Left ventricle myocardium inferior (tissue), 1 donor: ENCODE measurements at places on chromosomes 5 and 9. TPM values are rescaled to one million over a fixed set of nuclear protein-coding genes. Genes with fewer than 3 reads are reported as not detected.

KLF4 gene
- total RNA-seq, result 28.0 TPM

ZNF454 gene
- total RNA-seq, result 2.6 TPM

SPATA31A5 gene
- not detected for total RNA-seq

SPATA31A1 gene
- total RNA-seq, result not detected

SLCO4C1 gene
- total RNA-seq, result 0.22 TPM

DDX4 gene
- total RNA-seq, result not detected

C5orf58 gene
- total RNA-seq, result 1.0 TPM

TMEM174 gene
- total RNA-seq, result not detected

MARCOL gene
- total RNA-seq, result not detected

SMIM33 gene
- total RNA-seq, result not detected

DNA sequence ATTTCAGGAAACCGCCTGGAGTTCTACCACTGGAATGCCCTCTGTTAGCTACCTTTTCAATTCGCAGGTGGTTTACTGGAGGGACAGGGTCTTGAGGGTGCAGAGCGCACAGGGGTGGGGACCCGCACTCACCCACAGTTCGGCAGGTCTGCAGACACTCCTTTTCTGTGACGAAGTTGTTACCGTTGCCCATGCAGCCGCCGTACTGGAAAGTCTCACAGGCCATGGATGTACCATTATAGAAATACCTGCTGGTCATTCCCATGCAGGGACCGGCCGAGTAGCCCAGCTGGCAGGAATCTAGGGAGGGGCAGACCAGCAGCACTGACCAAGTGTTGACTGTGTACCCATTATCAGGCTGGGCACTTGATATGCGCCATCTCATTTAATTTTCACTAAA is 16.8 kb downstream of the AMBP start:
- no peak for DNase-seq

DNA sequence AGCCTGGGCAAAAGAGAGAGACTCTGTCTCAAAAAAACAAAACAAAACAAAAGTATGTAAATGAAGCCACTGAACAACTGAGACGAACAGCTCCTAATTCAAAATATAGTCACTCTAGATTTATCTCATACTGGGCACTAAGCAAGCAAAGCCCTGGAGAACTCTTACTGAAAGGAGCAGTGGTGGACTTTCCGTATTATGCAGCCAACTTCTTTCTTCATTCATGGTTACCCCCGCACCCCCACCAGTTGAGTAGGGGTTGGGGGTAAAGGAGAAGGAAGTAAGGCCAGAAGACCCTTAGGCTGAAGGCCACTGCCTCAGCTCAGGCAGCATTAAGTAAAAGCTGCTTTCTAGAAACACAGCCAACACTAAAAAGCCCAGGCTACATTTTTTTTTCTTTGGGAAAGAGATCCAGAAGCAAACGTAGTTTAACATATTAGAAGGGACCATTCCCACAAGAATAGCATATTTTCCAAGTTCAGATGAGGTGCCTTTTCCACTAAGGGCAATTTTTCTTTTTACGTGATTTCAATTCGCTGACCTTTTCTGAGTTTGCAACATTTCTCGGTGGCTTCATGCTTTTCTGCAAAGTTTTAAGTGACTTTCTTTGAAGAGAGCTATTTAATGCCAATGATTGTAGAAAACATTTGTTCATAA is 55.3 kb downstream of the MAPKAP1 start:
- DNase-seq, result no peak

DNA sequence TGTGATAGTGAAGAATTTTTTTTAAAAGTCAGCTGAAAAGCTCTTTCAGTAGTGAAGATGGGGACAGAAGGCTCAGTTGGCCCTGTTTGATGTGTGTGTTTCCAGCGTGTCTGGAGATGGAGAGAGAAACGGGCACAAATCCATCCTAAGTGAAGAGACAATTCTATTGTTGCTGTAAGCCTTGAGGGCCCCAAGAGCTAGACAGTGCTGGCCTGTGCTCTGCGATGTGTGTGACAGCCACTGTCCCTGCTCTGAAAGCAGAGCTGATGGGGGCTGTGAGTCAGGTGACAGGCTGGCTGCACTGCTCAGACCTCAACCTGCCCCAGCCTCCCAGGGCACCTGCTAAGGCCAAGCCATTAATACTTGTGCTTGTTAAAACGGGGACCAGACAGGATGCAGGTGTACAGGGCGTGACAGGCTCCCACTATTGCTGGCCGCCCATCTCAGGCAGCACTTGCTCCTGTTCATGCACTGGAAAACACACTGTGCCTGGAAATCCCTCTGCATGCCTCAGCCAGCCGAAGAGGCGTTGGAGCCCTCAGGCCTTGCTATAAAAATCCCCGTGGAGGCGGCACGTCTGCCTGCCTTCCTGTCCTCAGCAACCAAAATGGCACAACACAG is 44.6 kb upstream of the SEMA4D start:
- no peak for DNase-seq

DNA sequence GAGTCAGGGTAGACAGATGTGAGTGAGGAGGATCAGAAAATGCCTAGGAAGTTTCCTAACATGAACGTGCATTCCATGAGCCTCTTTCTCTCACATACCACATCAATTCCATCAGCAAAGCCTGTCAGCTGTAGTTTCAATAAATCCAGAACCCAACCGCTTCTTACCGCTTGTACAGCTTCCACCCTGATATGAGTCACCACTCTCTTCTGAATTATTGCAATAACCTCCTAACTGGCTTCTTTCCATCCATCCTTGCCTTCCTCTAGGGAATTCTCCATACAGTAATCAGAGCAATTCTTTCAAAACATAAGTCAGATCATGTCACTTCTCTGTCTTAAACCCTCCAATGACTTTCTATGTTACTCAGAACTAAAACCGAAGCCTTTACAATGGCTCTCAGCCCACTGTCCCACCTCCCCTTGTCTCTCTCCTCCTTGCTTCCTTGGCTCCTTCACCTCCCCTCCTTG is 8.1 kb upstream of the RAD23B start:
- no peak for DNase-seq

DNA sequence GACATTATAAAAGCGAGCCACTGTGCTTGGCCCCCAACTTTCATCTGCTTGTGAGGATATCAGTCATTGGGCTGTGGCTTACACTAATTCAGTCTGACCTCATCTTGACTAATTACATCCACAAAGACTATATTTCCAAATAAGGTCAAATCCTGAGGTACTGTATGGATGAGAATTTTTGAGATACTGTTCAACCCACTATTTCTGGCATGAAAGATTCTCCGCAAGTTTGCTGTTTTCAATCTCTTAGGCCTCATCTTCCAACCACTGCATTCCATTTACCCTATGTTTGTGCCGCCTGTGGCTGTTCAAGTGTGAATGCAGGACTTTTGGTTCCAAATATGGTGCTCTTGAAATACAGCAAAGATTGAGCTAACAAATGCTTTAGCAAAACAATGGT is 400.9 kb upstream of the SGCD start:
- no peak for DNase-seq

- DNase-seq, result no peak
These were observed 147.0 kb downstream of the GLIS3 start for GRCh38 chr9:4152876-4153275.

DNA sequence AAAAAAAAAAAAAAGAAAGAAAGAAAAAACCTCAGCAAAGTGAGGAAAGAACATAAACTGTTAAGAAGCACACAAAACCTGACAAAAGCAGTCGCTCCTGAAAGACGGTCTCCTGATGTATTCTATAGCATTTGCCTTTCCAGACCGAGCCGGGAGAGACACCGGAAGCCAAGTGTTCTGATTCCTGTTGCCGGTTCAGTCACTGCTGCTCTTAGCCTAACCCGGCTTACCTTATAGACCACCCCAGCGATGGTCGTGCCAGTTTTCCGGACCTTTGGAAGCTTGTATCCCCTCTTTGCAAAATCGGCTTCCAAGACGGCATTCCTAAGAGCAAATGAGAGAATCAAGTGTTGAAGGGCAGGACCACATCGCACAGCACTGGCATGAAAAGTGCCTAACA is 630 bp downstream of the PSMB7 start:
- no peak for DNase-seq

GRCh38 chr9:84123648-84124406 is 143.2 kb downstream of the RMI1 start:
- no peak for DNase-seq

GRCh38 chr5:83026516-83026915 is 50.7 kb downstream of the TMEM167A start:
- no peak for DNase-seq

GRCh38 chr9:77291714-77292113 is 114.4 kb downstream of the VPS13A start:
- no peak for DNase-seq

DNA sequence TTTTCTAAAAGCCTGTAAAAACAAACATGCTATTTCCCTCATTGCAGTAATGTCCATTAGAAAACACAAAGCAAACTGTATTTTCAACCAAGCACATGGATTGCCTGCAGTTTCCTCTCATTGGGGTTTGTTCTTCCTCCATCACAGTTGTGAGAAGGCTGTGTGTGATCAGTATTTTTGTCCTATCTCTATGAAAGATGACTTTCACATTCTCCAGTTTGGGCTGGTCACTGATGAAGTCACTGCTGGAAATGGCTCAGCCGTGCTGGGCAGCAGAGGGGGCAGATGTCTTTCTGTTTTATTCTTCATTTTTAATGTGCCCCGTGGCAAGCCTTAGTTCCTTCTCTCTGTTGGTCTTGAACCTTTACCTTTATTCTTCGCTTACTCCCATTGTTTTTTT is 288.9 kb upstream of the MPDZ start:
- no peak for DNase-seq

DNA sequence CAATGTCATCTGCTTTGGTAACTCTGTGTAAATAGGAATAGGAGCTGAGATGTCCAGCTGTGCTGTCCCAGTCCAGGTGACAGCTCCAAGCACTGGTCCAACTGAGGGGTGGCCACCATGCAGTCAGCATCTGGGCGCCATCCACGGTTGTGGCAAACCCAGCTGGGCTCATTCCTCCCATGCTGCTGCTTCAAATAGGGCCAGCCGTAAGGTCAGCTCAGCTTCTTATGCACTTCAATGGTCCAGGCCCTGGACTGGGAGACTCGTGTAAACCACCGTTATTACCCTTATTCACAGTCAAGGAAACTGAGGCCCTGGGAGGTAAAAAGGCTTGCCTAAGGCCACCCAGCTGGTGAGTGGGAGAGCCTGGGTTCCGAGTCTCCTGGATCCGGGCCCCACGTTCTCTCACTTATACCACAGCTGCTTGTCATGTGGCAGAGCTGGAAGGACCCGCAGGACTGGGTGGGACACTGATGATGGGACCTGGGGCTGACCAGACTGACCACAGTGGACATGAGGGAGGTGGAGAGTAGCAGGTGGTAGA is 38.7 kb upstream of the ANGPTL2 start:
- DNase-seq, result no peak

DNA sequence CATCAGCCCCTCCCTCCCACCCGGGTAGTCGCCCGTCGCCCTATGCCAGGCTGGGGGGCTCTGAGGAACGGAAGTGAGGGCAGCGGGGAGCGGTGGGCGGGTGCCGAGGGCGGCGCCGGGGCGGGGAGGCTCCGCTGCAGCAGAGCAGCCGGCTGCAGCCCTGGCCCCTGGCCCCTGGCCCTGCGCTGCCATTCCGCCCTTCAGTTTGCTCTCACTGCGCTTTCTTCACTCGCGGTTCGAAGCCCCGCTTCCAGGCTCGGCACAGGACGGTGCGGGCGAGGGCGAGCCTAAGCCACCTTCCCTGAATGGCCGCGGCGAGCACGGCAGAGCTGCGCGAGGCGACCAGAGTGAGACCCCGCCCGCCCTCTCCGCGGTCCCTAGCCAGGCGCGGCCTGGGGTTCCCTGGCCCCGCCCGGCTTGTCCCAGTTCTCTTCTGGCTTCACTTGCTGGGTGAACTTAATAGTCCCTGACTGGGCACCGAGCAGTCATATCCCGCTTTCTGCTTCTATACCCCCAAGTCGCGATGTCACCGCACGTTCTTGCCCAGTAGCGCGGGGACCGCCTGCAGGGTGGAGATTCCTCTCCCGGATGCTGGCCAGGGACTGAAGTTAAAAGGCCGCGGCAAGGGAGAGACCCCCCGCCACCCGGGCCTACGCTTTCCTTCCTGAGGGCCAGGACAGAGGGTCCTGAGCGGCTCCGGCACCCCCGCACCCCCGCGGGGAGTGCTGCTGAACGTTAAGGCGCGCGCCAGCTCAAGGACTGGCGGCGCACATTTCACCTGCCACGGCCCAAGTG is 623 bp upstream of the TRIM36 start:
- DNase-seq, result no peak

- DNase-seq, result peak; percentile 23
These were observed 299.4 kb upstream of the RASA1 start for GRCh38 chr5:86968301-86968753.

GRCh38 chr5:139578325-139578724 is 17.2 kb downstream of the UBE2D2 start:
- no peak for DNase-seq

DNA sequence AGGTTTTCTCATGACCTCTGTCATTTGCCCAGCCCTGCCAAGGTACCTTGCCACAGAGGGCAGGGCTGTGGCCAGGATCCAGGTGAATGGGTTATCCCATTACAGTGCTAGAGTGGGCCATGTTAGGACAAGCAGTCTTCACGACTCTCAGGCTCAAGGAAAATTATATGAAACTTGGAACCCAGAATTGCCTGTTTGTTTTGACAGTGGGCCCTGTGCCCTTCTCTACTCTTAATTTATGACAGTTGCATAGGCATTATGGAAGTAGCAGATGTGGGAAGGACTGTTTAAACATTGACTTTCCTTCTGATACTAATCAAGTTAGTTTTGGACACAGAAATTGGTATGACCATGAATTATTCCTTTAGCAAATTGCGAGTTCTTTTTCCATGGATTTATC is 41.7 kb downstream of the ITGA2 start:
- no peak for DNase-seq

DNA sequence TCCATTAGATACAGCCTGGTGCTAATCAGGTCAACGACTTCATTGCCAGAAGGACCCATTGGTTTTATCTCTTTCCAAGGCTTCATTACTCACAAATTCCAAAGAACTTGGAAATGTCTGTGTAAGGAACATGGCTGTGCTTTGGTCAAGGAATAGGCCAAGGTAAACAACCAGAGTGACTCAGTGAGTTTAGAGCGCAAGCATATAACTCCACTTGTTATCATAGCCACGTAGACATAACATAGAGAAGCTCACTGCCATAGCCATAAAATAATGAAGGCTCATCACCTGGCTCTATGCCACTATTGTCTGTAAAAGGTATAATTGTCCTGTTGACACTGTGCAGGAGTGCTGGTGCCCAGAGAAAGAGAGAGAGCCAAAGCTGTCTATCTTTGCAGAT is 139.3 kb upstream of the PLCXD3 start:
- no peak for DNase-seq

- DNase-seq, result peak; percentile 54
These were observed 57.4 kb downstream of the SERINC5 start for GRCh38 chr5:80198399-80198798.

DNA sequence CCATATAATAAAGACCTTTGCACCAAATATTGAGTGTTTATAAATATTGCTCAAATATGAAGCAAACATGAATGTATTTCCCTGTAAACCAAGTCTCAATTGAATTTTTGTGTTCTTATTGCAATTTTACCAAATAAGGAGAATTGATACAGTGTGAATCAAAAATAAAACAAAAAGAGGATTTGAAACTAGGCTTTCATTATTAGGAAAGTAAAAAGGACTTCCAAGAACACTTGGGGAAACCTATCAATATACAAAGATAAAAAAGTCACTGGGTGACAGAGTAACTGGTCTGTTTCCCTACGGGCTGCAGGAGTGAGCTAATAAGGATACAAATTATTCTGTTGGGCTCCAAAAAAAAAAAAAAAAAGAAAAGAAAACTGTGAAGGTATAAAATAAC is 44.8 kb upstream of the SNX2 start:
- no peak for DNase-seq
